ENCODE measurements at places on chromosomes 3 and 15.

- DNase-seq, result no peak
Measured at GRCh38 chr3:29363110-29363509, 82.2 kb downstream of the RBMS3 start.

DNA sequence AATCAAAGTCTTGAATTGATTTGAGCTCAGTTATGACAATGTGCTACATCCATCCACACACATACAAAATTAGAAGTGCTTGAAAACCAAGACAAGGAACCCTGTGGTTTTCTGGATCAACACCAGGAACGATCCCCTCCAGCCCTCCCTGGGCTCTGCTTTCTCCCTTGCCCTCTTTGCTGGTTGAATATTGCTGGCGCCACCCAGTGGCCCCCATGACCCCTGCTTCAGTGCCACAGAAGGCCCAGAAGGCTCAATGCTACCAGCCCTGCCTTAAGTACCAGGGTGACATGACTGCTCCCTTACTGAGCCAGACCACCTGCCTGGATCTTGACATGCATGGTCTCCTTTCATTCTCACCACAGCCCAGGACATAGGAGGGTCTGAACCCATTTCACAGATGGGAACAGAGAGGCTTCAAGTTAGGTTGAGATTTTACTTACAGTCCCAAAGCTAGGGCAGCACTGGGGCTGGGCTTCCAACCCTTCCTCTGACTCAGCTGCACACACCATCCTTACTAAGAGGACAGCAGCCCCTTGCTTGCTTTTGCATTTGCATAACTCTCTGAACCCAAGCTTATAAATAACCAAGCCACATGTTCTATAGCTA, 15.0 kb downstream of the IL12A start:
- DNase-seq, result peak; percentile 22

DNA sequence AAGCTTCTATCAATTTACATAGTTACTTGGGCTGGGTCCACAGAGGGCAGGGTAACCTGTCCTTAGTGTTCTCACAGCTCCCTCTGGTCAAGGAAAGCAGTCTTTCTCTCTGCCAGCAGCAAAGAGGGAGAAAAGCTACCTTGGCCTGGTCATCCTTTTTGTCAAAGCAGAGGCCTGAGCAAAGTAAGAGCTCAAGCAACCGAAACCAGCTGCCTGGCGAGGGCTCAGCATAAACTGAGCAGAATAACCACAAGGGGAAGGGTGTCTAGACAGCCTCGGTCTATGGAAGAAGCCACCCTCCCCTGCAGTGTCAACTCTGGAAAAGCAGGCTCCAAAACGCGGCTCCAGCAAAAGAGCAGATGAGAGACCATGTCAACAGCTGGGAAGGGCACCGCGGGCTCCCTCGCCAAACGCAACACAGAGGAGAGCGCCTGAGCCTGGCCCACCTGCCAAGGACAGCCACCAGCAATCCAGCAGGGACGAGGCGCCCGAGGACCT, 17.4 kb downstream of the LRIG1 start:
- DNase-seq, result peak; percentile 77

- DNase-seq, result no peak
Measured at GRCh38 chr3:171380711-171381425, 79.3 kb downstream of the TNIK start.

GRCh38 chr15:35723852-35724251, 177.9 kb upstream of the DPH6 start:
- no peak for DNase-seq

- DNase-seq, result no peak
Measured at GRCh38 chr15:70761046-70761445, 2.3 kb downstream of the UACA start.

- DNase-seq, result no peak
Measured at GRCh38 chr3:59401924-59402323, 352.1 kb upstream of the CFAP20DC start.

DNA sequence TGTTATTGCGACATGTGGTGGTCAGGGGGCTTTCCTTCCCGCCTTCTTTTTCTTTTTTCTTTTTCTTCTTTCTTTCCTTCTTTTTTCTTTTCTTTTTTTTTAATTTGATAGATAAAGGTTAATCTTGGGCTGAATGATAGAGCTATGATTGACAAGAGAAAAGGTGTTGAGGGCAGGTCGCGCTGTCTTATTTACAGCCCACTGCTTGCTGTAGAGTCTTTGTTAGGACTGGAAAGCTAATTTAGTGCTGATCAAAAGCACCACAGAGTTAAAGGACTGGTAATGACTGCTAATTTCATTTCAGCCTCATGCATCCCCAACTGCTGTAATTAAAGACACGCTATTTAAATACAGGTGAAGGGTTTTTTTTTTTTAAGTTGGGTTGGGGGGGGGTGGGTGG, 10.6 kb upstream of the SOX2 start:
- no peak for DNase-seq

DNA sequence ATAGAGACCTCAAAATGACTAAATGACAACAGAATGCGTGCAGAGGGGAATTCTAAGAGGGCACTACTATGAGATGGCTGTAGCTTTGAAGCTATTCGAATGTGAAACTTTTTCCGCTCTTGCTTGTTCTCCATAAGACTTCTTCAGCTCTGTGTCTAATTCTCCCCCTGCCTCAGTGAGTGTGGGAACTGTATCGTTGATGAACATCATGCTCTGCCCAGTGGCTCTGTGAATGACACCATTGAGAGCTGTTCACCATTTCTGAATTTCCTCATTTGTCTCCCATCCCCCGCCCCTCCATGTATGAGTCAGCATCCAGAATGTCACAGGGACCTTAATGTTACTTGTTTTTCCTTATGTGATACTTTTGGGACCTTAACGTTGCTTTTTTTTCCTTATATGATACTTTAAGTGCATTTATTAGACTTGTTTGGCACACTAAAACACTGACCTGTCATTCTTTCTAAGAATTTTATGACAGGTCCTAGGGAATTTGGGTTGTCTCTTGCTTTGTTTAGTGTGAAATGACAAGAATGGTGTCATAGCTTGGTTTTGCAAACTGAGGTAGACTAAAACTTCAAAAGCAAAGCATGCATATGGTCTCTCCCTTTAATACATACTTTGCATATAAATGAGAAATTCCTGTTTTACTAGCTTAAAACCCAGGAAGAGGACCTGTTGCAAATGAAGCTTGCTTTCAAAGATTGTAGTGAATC, 99.6 kb downstream of the FNDC3B start:
- no peak for DNase-seq

DNA sequence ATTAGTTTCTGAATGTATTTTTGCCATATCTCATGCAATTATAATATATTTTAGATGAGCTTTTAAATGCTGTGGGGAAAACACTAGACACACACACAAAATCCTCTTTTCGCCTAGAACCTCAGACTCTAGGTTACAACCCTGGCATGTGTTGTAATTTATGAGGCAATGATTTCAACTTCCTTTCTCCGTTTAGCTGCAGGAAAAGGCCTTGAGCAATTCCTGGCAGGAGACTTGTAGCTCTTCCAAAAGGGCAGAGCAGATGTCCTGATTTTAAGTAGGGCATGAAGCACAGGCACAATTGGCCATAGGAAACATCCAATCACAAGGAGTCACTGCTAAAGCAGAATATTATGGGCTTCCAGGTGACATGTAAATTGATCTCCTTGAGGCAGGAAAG, 82.0 kb downstream of the GPR156 start:
- peak; percentile 2 for DNase-seq

GRCh38 chr3:192422997-192423342, 304.4 kb downstream of the FGF12 start:
- DNase-seq, result no peak

- DNase-seq, result no peak
Measured at GRCh38 chr15:36024031-36024688, 478.2 kb upstream of the DPH6 start.

- no peak for DNase-seq
Measured at GRCh38 chr3:179732661-179733348, 80.0 kb downstream of the USP13 start.

- no peak for DNase-seq
Measured at GRCh38 chr3:155398046-155398445, 104.6 kb upstream of the STRIT1 start.

DNA sequence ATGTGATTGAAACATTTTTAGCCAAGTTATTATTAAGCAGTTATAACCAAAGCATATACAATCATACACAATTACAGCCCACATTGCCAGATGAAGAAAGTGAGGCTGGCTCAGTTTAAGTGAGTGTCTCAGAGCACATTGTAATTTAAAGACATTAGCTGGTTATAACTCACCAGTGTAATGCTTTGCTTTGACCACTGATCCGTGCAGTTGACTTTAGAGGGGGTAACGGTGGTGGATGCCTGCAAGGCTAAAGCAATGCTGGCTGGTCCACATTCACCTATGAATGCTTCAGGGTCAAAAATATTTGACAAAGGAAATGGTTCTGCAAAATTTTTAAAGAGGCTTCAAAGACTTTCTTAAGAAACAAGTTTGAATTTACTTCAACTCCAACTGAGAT, 1.2 kb downstream of the C3orf85 start:
- no peak for DNase-seq

DNA sequence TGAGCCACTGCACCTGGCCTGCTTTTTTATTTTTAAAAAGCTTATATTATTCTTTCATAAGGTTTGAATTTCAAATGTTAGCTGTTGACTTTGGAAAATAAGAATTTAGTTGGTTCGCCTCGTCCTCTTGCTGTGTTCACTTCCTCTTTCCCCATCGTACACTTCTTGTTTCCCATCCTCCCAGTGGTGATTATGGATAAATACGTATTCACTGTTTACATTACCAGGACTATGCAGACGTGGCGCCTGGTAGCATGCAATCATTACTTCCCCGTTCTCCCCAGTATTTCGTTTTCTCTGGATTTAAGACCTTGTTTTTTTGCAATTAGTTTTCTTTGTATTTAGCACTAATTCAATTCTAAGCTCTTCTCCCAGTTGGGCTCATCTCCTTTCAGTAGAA, 70.1 kb downstream of the LMLN start:
- no peak for DNase-seq

DNA sequence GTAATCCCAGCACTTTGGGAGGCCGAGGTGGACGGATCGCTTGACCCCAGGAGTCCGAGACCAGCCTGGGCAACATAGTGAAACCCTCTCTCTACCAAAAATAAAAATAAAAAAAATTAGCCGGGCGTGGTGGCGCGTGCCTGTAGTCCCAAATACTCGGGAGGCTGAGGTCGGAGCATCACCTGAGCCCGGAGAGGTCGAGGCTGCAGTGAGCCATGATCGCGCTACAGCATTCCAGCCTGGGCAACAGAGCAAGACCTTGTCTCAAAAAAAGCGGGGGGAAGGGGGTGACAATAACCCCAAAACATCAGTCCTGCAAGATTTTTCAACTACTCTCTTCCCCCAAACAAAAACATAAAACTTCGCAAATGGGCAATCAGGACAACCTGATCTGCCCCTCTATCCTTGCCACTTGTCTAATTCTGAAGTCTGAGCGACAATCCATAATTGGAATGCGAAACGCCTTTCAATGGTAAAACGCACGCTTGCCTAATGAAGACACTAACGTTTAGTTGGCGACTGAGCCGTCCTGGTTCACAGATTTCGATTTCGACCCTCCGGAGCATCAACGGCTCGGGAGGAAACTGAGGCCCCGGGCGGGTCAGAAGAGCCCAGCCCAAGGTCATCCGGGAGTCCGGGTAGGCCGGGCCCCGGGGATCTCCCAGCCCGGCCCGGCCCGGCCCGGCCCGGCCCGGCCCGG, 868 bp downstream of the BTBD1 start:
- DNase-seq, result no peak

DNA sequence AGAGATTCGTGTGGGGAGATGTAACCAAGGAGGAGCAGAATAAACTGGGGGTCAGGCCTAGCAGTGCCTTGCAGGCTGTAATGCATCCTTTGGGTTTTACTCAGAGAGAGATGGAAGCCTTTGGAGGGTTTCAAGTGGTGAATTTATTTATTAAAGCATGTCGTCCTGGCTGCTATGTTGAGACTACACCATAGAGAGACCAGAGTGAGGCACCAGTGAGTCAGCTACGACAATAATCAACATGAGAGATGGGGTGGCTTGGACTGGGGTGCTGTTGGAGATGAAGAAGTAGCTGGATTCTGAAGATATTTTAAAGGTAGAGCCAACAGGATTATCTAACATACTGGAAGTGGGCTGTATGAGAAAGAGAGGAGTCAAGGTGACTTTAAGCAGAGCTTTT, 335.3 kb upstream of the ARHGEF26 start:
- no peak for DNase-seq

DNA sequence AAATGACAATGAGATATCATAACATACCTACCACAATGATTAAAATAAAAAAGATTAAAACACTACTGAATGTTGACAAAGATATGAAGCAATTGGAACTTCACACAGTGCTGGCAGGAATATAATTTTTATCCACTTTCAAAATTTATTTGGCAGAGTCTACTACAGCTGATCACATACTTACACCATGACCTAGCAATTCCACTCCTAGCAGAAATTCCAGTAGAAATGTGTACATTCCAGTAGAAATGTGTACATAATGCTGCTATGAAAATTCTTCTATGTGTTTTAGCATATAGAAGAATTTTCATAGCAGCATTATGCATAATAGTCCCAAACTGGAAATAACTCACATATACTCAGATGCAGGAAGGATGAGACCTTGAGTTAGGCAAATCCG, 43.5 kb downstream of the IFT57 start:
- no peak for DNase-seq

DNA sequence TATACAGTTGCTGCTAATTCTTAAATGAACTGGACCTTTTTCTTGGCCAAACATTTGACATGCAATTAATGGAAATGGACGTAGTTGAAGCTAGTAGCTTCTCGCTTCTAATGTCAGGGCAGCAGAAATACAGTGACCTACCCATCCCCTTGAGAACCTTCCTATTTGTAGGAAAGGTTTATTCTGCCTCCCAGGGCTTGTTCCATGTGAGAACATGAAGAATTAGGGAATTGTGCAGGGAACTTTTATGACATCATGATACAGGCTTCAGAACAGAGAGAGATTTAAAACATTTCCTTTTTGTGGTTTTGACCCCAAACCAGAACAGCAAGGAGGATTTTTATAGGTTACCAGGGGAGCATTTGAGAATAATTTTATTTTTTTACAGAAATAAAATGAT, 406.6 kb upstream of the PPP2R3A start:
- DNase-seq, result no peak

GRCh38 chr3:46303240-46303639, 50.7 kb upstream of the CCR2 start:
- no peak for DNase-seq

- DNase-seq, result no peak
Measured at GRCh38 chr15:74839526-74840395, 3.2 kb downstream of the ULK3 start.

Measured in SHP77 (cell line).